ENCODE measurements at places on chromosomes 1 and 21. TPM values are rescaled to one million over a fixed set of nuclear protein-coding genes. Genes with fewer than 3 reads are reported as not detected.

GRCh38 chr1:153958961-153959260, 499 bp upstream of the CRTC2 start:
- H3K27me3 ChIP-seq = no peaks in the 10 kb centered on the region
- no peaks in the 10 kb centered on the region for H3K36me3 ChIP-seq
- peaks cover 32% of the 10 kb centered on the region for H3K4me1 ChIP-seq
- H3K27ac ChIP-seq = peak overlapping the region; percentile 98
- H3K4me3 ChIP-seq = no peak overlapping the region

GRCh38 chr1:30418061-30418938, 305.1 kb downstream of the MATN1 start:
- no peaks in the 10 kb centered on the region for H3K36me3 ChIP-seq
- no peaks in the 10 kb centered on the region for H3K4me1 ChIP-seq
- no peak for DNase-seq
- H3K27me3 ChIP-seq = peaks cover 4% of the 10 kb centered on the region
- no peak overlapping the region for H3K27ac ChIP-seq

HDAC1 gene
- total RNA-seq = 193 TPM

OR14K1 gene
- total RNA-seq = 0.82 TPM

GRCh38 chr1:35202048-35202719, 9.2 kb upstream of the SFPQ start:
- no peak overlapping the region for H3K27ac ChIP-seq
- peak; percentile 72 for DNase-seq
- H3K4me3 ChIP-seq = no peak overlapping the region
- no peaks in the 10 kb centered on the region for H3K36me3 ChIP-seq
- H3K4me1 ChIP-seq = peaks cover 4% of the 10 kb centered on the region

- H3K36me3 ChIP-seq = no peaks in the 10 kb centered on the region
- no peaks in the 10 kb centered on the region for H3K27me3 ChIP-seq
- no peak for DNase-seq
- H3K4me1 ChIP-seq = no peaks in the 10 kb centered on the region
- H3K4me3 ChIP-seq = no peak overlapping the region
Measured at GRCh38 chr1:160143695-160144094, 7.7 kb upstream of the ATP1A4 start.

DNA sequence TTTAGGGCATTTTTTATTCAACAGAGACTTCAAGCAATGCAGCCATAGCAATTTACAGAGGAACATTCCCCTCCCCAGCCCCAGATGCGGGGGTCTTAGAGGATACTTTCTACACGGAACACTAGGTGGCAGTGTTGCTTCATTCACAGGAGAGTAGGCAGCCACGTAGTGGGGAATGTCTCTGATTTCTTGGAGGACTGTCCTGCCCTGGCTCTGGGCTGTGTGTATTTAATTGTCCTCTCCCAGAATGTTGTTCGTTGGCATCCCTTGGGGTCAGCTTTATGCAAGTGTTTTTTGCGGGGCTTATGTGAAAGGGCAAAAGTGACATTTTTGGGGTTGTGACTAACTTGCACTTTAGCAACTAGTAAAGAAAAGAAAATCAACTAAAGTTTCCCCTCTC, 96.9 kb downstream of the PAPPA2 start:
- peaks cover 3% of the 10 kb centered on the region for H3K4me1 ChIP-seq
- H3K27me3 ChIP-seq = no peaks in the 10 kb centered on the region
- no peak overlapping the region for H3K27ac ChIP-seq
- no peaks in the 10 kb centered on the region for H3K36me3 ChIP-seq

DNA sequence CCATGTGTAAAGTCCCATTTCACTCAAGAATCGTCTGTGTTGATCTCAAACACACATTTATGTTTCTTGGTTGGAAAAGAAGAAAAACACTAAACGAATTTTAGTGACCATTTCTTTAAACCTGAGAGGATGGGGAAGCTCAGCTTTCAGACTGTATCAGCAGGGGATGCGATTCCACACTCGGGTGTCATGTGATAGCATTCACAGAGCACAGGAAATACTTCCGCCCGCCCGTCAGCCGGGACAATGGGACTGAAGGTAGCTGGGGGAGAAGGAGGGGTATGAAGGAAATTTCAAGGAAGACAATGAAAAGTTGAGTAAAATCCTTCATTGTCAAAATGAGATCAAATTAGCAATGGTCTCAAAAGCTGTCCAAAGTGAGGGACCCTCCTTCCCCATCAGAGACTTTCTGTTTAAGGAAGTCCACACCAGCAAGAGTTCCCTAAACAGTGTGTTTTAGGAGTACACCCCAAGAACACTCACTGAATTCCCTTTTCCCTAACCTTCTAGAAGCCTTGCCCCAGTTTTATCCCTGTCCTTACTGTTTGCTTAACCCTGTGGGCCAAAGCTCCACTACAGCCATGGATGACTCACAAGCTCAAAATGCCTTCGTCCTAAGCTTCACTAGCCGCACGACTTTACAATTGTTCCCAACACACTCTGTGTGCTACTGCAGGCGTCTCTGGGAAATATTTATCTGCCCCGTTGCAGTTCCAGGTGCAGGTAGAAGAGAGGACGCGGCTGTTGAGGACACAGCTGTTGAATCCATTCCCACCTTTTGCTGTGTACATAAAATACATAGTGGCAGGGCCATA, 51.4 kb upstream of the SIM2 start:
- no peak overlapping the region for H3K27ac ChIP-seq
- DNase-seq = no peak
- peaks cover 86% of the 10 kb centered on the region for H3K27me3 ChIP-seq
- H3K36me3 ChIP-seq = no peaks in the 10 kb centered on the region
- no peak overlapping the region for H3K4me3 ChIP-seq

TSPEAR gene
- not detected for total RNA-seq

GRCh38 chr1:184974837-184975115, 468 bp upstream of the NIBAN1 start:
- H3K27me3 ChIP-seq = peaks cover 54% of the 10 kb centered on the region
- H3K4me3 ChIP-seq = peak overlapping the region; percentile 47
- no peaks in the 10 kb centered on the region for H3K36me3 ChIP-seq
- DNase-seq = no peak

DNA sequence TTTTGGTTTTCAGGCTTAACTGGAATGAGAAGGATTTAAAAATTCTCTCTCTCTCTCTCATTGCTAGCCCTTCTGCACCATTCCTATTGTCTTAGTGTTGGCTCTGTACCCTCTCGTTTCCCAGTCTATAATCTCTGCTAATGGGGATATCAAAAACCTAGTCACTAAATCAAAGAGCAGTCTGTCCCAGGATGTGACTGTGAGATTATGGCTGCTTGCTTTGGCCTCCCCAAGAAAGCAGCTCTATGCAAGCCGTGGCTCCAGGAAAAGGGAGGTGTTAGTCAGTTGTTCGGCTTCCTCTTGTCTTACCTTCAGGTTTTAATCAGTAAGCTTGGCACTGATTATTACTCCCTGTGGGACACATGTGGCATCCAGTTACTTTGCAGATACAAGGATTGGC, 468.8 kb downstream of the USP25 start:
- no peak for DNase-seq
- H3K36me3 ChIP-seq = no peaks in the 10 kb centered on the region
- H3K4me1 ChIP-seq = no peaks in the 10 kb centered on the region
- H3K27ac ChIP-seq = no peak overlapping the region
- no peaks in the 10 kb centered on the region for H3K27me3 ChIP-seq

CD1D gene
- 11.2 TPM for total RNA-seq

- H3K27ac ChIP-seq = peak overlapping the region; percentile 54
- H3K36me3 ChIP-seq = no peaks in the 10 kb centered on the region
- H3K27me3 ChIP-seq = no peaks in the 10 kb centered on the region
Measured at GRCh38 chr1:27891196-27891889, 19.0 kb downstream of the THEMIS2 start.

- H3K27me3 ChIP-seq = no peaks in the 10 kb centered on the region
- H3K27ac ChIP-seq = peak overlapping the region; percentile 88
- no peaks in the 10 kb centered on the region for H3K36me3 ChIP-seq
- peak; percentile 89 for DNase-seq
Measured at GRCh38 chr1:204080163-204080903, 7.4 kb downstream of the SOX13 start.

AIRE gene
- not detected for total RNA-seq

GRCh38 chr1:157798211-157798610, 21.3 kb upstream of the FCRL2 start:
- no peaks in the 10 kb centered on the region for H3K4me1 ChIP-seq
- no peaks in the 10 kb centered on the region for H3K27me3 ChIP-seq
- no peak overlapping the region for H3K27ac ChIP-seq
- no peak overlapping the region for H3K4me3 ChIP-seq

DNA sequence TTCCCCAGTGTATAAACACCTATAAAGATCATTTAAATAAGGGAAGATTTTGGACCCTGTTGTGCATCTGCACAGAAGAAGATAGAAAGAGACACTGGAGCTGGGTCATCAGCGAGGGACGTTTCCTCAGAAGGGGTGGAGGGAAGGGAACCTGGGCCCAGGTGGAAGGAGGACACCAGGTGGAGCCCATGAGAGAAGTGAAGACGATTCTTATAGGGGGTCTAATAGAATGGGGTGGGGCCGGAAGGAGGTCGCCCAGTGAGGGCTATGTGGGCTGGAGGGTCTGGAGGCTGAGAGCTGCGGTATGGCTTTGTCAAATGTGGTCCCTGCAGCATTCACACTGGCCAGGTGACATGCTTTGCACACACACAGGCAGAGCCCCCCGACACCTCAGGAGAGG, 13.7 kb downstream of the KIRREL1 start:
- H3K36me3 ChIP-seq = no peaks in the 10 kb centered on the region
- peak overlapping the region; percentile 89 for H3K27ac ChIP-seq
- H3K4me1 ChIP-seq = peaks cover 86% of the 10 kb centered on the region
- H3K4me3 ChIP-seq = no peak overlapping the region

GRCh38 chr1:44355582-44356305, 687 bp upstream of the ERI3 start:
- no peaks in the 10 kb centered on the region for H3K36me3 ChIP-seq
- H3K27ac ChIP-seq = no peak overlapping the region
- no peak for DNase-seq
- peaks cover 7% of the 10 kb centered on the region for H3K4me1 ChIP-seq

- no peak overlapping the region for H3K27ac ChIP-seq
- no peak overlapping the region for H3K4me3 ChIP-seq
- no peaks in the 10 kb centered on the region for H3K36me3 ChIP-seq
- H3K4me1 ChIP-seq = no peaks in the 10 kb centered on the region
Measured at GRCh38 chr1:189775343-189775742, 702.3 kb downstream of the BRINP3 start.

TBX19 gene
- 2.6 TPM for total RNA-seq

DNA sequence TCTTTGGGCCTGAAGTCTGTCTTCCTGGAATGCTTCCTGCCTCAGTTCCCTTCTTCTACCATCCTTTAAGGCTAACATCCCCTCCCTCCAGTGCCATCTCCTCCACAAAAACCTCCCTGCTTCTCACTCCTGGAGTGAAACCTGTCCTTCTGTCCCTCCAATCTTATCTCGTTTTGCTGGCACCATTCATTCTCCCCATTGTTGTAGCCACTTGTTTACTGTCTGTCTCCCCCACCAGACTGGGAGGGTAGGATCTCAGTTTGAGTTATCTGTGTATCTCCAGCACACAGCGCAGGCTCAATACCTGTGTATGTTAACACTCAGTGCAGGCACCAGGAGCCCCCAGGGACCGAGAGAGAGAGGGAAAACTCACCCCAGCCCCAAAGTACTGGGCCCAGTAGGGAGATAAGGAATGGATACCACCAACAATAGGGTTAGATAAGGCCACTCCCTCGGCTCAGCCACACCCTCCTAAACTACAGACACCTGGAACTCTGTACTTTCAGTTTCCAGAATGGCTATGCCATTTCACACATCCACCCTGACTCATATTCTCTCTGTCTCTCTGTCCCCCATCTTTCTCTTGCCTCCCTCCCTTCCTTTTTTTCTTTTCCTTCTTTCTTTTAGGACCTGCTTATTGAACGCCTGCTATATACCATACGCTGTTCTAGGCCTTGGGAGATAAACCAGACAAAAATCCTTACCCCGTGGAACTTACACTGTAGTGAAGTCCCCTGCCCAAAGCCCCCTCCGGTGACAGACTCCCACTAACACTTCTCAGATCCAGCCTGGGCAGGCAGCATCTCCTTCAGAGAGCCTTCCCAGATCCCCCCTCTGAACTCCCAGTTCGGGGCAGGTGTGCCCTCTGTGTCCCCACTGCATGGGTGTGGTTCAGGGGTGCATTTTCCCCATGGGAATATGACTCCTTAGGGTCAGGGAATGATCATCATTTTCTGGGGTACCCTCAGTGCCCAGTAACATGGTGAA, 3.3 kb upstream of the SSBP3 start:
- no peak overlapping the region for H3K4me3 ChIP-seq
- H3K27me3 ChIP-seq = no peaks in the 10 kb centered on the region
- DNase-seq = peak; percentile 68
- peak overlapping the region; percentile 99 for H3K27ac ChIP-seq

DNA sequence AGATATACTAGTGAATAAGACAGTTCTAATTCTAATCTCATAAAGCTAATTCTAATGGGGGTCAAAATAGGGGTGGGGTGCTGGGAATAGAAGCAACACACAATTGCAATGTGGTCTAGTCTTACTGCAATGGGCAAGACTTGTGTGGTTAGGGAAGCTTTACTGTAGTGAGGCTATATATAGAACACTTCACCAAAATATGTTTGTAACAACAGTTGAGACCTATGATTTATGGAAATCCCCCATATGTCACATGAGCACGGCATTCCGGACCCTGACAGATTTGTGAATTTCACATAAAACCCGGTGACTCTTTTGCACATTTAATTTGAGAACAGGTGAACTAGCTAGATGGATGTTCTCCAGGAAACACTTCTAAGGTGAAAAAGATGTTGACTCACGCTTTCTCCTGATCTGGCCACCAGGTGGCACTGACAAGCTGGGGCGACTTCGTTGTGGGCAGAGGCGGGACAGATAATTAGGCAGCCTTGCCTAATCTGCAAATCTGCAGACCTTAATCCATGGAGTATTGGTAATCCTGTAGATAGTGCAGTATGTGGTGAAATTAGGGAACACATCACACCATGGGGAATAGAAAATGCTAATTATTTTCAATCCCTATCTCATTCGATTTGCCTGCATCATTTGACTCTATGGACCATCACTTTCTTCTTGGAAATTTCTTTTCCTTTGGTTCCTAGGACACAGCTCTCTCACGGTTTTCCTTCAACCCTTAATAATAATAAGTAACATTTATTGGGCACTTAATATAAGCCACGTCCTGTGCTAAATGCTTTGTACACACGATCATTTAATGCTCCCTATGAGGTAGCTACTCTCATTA, 37.7 kb downstream of the KIAA0040 start:
- peak; percentile 76 for DNase-seq
- H3K4me1 ChIP-seq = no peaks in the 10 kb centered on the region
- H3K27ac ChIP-seq = no peak overlapping the region
